Heart left ventricle (tissue), 16 donors: ENCODE measurements at places on chromosomes 5 and 9.

DNA sequence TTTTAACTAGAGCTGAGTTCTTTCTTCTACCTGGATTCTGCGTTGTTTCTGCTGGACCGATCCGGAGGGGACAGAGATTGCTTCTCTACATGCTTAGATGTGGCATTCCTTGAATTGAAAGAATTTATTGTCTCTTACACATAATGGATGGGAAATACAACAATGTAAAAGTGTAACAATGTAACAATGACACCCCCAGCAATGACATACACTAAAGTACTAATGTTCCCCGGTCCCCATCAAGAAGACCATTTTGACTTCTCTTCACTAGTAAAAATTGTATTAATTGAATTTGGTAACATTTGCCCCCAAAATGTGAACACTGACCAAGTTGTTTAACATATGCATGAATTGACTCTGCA, 760.2 kb downstream of the TAF11L14 start:
- DNase-seq, result no peak

DNA sequence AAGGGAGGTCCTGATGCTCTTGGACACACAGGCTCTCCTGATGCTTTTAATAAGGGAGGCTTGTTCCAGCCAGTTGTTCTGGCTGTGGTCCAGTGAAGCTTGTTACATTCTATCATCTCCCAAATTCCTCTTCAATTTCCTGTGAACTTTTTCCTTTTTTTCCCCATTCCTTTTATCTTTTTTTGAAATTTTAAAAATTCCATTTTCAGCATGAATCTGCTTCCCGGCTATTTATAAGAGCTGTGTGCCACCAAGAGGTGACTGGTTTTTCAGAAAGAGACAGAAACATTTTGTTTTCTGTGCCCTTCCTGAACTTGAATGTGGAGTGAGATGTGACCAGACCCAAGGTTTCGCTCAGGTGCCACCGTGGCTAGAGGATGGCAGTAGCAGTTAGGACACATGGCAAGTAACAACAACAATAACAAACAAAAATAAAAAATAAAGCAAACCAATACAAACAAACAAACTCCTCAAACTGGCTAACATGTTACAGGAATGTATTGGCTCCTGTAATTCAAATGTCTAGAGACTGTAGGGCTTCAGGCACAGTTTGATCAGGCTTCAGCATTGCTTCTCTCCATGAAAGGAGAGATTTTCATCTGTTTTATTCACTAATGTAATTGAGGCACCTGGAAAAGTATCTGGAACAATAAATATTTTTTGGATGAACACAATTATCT, 121.1 kb downstream of the BOD1 start:
- peak; percentile 64 for DNase-seq

DNA sequence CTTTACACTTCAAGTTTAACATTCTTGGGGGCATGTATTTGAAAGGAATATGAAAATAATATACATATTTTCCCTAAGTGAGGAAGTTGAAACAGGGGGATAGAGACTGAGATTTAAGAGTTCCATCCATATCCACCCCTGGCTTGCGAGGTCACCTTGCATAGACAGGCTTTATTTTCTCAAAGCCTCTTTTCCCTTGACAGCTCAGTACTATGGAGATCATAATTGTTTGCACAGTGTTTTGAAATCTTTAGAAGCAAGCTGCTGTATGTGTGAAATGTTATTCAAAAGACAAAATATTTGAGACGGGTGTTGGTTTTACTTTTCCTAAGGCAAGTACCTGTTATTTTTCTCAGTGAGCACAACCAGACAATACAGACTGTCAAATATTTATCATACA, 163.1 kb downstream of the LRRC70 start:
- DNase-seq, result no peak

GRCh38 chr5:673831-674629, 19.1 kb downstream of the TPPP start:
- DNase-seq, result peak; percentile 38

- DNase-seq, result no peak
These were observed 76.5 kb upstream of the ATG10 start for GRCh38 chr5:81895307-81895706.

DNA sequence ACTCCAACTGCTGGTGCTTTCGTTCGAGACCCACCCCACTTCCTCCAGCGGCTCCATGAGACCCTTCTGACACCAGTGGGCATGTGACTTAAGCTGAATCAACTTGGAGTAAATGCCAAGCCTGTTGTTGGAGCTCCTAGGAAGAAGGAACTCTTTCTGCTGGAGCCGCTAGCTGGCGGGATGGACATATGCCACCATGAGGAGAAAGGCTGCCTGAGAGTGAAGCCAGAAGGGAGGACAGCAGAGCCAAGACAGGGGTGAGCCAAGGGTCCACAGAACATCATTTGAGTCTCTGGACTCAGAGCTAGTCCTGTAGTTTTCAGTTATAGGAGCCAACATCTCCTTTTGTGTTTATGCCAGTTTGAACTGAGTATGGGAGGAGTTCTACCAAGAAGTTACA, 35.9 kb downstream of the ANXA6 start:
- no peak for DNase-seq

DNA sequence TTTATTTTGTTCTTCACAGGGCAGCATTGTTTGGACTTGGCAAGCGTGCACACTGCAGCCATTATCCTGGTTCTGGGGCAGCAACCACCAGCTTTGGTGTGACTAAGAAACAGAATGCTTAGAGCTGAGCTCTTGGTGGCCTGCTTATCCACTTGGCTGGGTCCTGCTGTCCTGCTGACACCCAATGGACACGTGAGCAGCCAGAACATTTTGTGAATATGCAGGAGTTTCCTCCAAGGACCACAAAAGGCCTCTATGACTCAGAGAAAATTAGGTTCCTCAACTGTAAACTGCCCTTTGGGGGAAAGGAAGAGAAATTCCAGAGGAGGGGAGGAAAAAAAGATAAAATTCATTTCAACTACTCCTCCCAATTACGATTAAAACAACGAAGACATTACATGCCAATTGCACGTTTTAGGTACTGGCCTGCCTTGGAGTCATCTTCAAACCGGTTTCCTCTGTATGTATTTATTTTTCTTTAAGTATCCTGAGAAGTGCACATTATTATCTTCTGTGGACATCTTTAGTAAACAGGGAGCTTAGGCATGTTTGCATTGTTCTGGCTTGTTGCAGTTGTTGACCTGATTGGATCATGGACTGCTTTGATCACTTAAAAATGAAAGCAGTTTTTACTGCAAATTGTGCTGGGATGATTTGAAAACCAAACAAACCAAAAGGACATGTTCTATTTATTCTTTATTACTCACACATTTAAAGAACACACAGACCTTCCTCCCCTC, 82.3 kb upstream of the TLE4 start:
- DNase-seq, result no peak

- no peak for DNase-seq
These were observed 111.9 kb downstream of the MTRR start for GRCh38 chr5:7980881-7981280.

GRCh38 chr9:104091116-104091515, 3.0 kb upstream of the SMC2 start:
- DNase-seq, result no peak

GRCh38 chr9:137544176-137544760, 5.9 kb downstream of the PNPLA7 start:
- DNase-seq, result no peak

DNA sequence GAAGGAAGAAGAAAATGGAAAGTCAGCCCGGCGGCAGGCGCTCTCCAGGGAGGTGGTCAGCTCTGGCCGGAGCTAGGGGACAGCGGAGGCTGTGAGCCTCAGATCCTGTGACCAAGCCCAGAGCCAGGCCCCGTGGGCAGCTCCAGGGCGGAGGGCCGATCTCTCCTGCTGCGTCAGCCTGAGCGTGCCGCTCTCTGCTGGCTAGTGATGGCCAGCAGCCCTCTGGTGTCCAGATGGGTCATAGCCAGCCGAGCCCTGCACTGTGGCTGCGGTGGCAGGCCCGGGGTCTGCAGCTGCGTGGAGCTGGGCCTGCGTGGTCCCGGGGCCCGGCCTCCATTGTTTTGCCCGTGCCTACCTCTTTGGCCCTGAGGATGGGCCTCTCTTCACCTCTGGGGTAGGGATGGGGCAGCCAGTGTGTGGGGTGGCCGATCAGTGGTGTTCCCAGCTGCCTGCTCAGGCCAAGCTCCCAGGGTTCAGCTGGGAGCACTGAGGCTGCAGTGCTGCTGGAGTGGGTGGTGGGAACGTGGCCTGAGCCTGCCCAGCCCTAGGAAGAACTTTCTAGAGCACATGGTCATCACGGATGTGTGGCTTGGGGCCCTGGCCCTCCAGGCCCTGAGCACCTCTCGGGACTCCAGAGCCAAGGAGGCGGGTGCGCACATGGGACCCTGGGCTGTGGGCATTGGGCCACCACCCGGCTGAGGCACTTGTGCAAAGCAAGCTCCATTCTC, 17.1 kb upstream of the NRARP start:
- DNase-seq, result peak; percentile 87

DNA sequence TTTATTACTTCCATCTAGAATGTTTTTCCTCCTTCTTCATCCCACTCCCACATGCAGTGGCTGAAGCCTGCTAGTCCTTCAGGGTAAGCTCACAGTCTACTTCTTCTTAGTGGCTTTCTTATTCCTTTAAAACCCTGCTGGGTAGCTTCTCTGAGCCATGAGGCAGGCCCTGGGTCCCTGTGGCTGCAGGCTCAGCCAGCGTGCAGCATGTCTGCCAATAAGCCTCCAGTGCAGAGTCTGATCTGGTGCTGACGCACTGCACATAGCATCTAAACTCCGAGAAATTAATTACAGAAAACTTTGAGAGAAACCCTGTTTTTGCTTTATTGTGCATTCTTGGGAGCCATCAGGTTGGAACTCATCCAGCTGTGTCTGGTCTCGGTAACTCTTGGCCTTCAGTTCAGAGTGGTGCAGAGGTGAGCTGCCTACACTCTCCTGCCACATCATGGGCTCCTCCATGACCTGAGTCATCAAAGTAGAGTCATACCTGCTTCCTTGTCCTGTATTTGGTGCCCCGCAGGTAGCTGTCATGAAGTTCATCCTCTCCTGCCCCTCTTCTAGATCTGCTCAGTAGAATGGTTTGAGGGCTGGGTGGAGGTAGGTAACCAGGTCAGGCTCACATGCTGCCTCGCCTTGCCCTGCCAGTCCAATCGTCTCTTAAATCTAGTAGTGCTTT, 339.4 kb downstream of the KDM4C start:
- no peak for DNase-seq

DNA sequence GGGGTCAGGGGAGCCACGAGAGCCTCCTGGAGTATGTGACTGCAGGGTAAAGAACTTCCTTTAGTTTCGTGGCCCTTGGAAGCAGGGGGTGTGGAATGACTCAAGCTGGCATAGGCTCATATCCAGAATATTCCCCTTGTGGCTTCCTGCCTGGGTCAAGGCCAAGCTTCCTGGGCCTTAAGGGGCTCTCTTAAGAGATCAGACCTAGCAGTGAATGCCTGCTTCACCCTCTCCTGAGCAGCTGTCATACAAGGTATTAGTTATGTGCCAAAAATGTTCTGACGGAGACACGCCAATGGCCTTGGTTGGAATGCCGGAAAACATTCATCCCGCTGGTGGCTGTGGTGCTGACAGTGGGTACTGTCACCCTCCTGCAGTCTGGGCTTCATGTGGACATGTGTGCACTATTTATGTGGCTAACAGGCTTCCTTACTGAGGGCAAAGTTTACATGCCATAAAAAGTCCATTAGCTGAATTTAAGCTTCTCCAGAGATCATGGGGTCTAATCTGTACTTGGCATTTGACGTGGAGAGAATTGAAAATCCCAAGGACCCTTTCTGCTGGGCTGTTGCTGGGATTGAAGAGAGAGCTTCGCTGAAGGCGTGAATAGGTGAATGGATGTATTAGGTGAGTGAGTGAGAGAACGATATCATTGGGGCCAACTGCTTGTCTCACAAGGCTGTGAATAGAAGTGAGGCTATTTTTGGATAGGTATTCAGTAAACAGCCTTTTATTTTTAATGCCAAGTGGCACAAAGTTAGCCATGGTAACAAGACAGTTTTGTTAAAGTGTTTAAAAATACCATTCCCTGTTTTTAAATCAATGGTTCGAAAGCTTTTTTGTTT, 156.8 kb downstream of the MACROH2A1 start:
- DNase-seq, result no peak

- no peak for DNase-seq
These were observed 2.9 kb downstream of the RPS23 start for GRCh38 chr5:82275216-82275664.

DNA sequence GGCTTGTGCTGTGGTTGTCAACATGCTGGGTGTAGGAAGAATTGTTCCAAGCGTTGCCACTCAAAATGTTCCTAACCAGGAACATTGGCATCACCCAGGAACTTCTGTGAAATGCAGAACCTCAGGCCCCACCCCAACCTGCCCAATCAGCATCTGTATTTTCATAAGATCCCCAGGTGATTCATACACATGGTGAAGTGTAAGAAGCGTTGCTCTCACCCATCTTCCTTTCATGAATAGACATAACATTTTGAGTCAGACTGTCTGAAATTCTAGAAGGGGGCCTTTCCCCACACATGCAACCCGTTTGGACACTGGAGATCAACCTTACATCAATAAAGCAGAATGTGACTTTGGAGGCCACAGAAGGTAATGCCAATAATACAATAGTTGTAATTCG, 9.3 kb upstream of the AFAP1L1 start:
- DNase-seq, result no peak

DNA sequence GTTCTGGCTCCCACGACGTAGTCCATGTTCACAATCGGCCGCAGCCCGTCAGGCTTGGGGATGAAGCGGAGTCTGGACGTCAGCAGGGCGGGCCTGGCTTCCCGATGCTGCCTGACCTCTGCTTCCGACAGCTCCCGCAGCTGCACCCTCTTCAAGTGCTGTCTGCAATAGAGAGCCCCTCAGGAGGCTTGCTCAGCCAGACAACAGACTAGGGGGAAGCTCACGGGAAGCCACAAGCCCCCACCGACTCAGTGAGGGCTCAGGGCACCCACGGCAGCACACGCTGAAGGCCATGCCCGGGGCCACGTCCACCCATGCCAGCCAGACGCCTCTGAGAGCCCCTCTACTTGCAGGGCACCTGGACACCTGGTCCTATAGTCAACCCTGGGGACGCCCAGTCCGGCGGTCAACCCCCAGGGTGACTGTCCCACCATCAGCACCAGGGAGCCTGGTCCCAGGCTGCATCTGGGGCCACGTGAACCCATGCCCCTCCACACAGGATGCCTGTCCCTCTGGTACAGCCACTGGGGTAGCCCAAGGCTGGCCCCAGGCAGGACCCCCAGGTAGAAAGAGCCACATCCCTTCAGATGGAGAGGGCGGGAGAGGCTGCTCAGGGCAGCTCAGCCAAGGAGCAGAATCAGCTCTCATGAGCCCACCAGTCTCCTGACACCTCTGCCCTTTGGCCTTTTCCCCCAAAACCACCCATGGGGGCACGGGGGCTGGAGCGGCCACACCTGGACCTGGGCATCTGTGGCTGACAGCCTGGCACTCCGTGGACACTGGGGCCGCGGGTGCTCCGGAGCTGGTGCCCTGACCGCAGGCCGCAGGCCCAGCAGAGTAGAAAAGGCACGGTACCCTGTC, 14.5 kb downstream of the TERT start:
- peak; percentile 47 for DNase-seq

DNA sequence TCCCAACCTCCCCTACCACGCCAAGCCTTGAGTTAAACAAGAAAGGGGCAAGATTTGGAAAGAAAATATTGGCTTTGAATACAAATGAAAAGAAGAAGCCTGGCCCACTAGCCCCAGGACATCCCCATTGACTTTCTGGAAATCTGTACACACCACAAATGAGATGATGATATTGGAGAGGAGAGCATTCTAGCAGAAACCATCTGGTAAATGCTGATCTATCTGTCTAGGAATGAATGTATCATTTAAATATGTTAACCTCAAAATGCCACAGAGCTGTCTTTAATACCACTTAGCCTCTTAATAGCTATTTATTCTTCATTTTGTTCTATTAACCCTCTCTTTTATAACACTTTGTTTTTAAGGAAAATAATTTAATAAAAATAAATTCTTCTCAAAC, 270.2 kb upstream of the PDE4D start:
- no peak for DNase-seq
